NCI-H2171 treated with DMSO at 0.1 percent for 48 hours (cell line): ENCODE measurements at places on chromosomes 7 and 10.
A peak's percentile ranks its signal among the peaks of the same experiment; 100 is the strongest.

DNA sequence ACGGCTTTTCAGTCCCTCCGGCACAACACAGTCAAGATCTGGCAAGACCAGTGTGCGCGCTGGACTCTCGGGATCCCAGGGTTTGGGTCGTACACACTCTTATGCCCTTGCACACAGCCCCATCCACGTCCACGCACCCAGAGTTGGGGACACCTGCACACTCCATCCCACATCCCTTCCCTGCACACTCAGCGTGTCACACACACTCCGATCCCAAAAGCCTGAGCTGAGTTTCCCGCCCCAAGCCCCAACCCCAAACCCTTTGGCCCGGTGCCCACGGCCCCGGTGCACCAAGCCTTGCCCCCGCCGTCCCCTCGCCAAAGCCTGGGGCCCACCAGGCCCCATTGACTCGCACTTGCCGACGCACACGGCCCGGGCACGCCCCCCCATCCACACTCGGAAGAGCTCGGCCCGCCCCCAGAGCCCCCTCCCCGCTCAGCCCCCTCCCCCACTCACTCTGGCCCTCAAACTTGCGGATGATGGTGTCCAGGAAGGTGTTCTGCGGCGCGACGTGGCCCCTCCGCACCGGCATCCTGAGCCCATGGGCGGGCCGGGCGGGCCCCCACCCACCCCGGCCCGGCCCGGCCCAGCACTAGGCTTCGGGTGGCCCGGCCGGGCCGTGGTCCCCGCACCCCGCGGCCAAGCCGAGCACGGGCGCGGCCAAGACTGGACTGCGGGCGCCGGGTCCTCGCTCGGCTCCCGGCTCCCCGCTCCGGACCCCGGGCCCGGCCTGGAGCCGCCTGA lies 567 bp downstream of the KCNH2 start:
- DNase-seq, result peak; percentile 25

GRCh38 chr7:144474363-144474762 lies 70.9 kb upstream of the NOBOX start:
- no peak for DNase-seq

GRCh38 chr7:54701982-54702381 lies 57.0 kb downstream of the SEC61G start:
- no peak for DNase-seq

DNA sequence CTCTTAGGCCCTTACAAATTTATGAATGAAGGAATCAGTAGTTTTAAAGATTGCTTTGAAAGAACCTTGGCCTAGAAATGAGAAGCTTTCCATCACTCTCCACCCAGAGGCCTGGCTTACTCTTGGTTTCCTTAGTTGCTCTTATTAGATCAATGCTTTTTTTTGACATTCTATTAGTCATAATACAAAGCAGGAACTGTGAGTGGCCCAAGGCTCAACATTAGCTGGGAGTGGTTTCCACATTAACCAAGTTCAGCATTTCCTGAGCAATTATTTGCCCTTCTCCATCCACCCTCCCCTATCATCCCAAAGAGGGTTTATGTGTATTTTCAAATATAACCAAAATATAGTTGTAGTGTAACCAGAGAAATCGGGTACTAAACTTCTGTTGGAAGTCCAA lies 103.4 kb upstream of the FAM204A start:
- DNase-seq, result no peak

GRCh38 chr7:18927134-18927533 lies 190.3 kb downstream of the TWIST1 start:
- no peak for DNase-seq

DNA sequence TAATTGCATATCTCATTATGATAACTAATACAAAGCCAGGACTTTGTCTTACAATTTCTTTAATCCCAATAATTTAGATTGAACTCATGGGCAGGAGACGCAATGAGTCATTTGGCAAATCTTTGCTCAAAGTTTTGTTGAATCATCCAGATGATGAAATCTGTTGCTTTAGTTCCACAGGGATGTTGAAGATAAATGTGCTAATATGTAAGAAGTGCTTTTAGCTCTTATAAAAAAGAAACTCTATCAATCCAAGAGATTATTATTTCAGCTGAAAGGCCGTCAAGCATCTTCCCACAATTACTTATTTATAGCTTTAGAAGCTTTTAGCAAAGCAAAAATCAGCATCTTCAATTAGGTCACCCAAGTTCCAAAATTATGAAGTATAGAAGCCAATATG lies 36.8 kb upstream of the ANK3 start:
- DNase-seq, result no peak

- DNase-seq, result no peak
Measured at GRCh38 chr10:97270523-97271154, 21.8 kb downstream of the ARHGAP19 start.
